GM12878 (cell line): ENCODE measurements at places on chromosomes 1 and 21. TPM values are rescaled to one million over a fixed set of nuclear protein-coding genes. Genes with fewer than 3 reads are reported as not detected.

Gene GNG4
- polyA plus RNA-seq, result not detected in 2 replicates

Gene SLC1A7
- polyA plus RNA-seq, result not detected in 2 replicates

Gene SLC22A15
- 0.04 and 0.40 TPM in 2 replicates for polyA plus RNA-seq

Gene HDGF
- 38.5 and 45.1 TPM in 2 replicates for polyA plus RNA-seq

Gene GCSAML
- polyA plus RNA-seq, result not detected in 2 replicates

Gene CTPS1
- 101 and 103 TPM in 2 replicates for polyA plus RNA-seq

Gene SWT1
- polyA plus RNA-seq, result 1.3 and 2.8 TPM in 2 replicates

Gene RHBG
- not detected in 2 replicates for polyA plus RNA-seq

Gene NAV1
- polyA plus RNA-seq, result 0.04 and 0.45 TPM in 2 replicates

Gene UBE2U
- not detected in 2 replicates for polyA plus RNA-seq

Gene SYNC
- not detected in 2 replicates for polyA plus RNA-seq

Gene ELAVL4
- 0.06 and 0.12 TPM in 2 replicates for polyA plus RNA-seq

Gene RNU1-1
- 2.6 and 3.0 TPM in 2 replicates for polyA plus RNA-seq

Gene HFM1
- polyA plus RNA-seq, result not detected in 2 replicates

Gene CRP
- not detected in 2 replicates for polyA plus RNA-seq

Gene C1QTNF12
- not detected in 2 replicates for polyA plus RNA-seq

Gene OLFML2B
- not detected in 2 replicates for polyA plus RNA-seq

Gene FOXO6
- polyA plus RNA-seq, result not detected in 2 replicates

Gene ASPM
- polyA plus RNA-seq, result 24.3 and 26.3 TPM in 2 replicates

Gene BRDT
- not detected in 2 replicates for polyA plus RNA-seq

Gene COL24A1
- polyA plus RNA-seq, result 1.1 and 1.8 TPM in 2 replicates

Gene LIN28A
- polyA plus RNA-seq, result 0.13 and 0.18 TPM in 2 replicates

Gene LCE1A
- not detected in 2 replicates for polyA plus RNA-seq
